ENCODE measurements at places on chromosomes 3 and 15.

DNA sequence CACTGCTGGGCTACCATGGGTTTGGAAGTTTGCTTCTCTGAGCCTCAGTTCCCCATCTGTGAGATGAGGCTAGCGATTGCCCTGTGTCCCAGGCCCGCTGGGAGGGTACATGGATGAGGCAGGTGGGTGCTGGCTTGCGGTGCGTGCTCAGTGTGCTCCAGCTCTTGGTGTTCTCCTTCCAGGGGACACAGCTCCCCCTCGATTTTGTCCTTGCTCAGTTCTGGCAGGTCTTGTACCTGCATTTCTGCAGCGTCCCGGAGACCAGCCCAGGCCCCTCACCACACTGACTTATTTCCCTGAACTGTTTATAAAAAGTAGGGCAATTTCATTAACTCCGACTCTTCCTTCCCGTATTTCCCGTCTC lies 95.4 kb downstream of the TBC1D2B start:
- DNase-seq: no peak

DNA sequence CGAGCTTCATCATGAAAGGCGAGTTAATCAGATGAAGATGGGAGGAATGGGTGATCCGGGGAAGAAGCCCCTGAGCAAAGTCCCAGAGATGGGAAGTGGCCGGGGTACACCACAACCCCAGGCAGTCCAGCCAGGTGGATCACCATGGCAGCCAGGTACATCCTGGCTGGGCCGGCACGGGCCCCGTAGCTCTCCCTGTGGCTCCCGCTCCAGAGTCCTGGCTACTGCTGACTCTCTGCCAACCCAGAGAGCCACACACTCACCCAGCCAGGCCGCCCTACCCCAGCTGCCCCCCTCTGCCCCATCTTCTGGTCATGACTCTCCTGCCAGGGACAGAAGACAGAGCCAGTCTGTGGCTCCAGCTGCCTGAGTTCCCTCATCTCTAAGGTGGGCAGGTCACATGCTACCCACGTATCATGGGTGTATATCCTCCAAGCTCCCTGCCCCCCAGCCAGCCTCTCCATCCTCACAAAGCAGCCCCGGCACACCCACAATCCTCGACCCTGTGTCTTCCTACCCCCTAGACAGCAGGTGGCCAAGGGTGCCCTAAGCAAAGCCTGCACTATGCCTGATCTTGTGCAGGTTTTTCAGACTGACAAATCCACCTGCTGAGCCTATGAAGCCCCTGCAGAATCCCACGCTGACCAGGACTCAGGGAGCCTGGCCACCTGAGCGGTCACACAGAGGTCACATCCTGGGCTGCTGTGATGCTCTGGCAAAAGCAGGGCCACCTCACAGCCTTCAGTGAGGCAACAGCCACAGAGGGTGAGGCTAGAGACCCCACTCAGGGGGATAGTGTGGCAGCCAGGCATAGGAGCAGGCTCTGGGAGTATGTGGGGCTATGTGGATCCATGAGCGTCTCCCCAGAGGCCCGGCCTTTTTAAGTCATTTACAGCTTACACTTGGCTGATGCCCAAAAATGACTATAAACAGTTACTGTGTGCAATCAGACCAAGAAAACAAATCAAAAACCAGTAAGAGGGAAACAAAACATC lies 13.2 kb downstream of the XXYLT1 start:
- DNase-seq: peak; percentile 21

DNA sequence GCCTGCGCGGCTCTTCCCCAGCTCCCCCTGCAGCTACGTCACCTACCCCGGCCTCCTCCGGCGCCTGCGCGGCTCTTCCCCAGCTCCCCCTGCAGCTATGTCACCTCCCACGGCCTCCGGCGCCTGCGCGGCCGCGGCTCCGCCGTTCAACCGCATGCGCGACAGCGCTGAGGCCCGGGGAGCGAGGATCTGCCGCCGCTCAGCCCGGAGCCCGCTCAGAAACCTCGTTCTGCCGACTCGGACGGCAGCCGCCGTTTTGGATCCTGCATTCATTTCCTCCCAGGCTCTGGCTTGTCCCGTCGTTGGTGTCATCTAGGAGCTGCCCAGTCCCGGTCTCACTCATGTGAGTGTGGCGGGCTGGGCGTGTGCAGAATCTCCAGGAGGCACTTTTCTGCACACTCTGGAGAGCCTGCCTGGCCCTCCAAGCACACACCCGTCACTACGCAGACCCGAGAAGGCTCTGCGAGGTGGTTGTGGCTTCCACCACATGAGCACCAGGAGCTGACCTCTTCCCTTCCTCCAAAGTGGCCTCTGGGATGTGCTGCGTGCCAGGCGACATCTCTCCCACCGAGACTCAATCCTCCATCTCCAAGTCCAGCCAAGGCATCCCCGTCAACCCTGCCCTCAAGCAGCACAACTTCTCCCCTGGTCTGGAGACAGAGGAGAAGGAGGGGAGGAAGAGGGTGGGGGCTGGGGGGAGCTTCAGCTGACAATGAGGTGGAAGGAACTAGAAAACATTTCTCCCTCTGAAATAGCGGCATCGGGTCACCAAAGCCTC lies 165.3 kb downstream of the CHSY1 start:
- DNase-seq: no peak

DNA sequence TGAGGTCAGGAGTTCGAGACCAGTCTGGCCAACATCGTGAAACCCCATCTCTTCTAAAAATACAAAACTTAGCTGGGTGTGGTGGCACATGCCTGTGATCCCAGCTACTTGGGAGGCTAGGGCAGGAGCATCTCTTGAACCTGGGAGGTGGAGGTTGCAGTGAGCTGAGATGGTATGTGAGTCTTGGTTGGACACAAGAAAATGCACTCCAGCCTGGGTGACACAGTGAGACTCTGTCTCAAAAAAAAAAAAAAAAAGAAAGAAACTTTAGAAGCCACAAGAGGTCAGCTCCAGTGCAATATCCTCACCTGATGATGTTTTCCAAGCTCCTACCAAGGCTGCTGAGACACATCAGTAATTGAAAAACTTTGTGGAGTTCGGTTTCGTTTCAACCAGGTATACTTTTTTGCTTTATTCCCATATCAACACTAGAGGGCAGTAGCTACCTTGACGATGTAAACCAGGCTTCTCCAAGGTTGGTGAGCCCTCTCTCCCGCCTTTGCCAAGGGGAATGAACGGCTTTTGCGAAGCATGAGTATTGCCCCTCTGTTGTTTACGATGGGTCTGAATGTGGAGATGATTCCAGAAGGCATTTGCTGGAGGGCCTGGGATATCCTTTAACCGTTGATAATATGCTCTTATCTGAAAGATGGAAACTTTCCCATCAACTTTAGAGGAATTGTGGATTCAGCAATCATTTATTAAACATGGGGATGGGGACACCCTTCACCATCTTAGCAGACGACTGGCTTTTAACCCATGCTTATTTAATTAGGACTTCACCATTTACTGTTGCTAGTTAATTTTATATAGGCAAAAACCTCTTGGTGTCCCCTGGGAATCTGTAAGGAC lies 202.8 kb downstream of the SV2B start:
- peak; percentile 62 for DNase-seq

- peak; percentile 39 for DNase-seq
These were observed 410.6 kb upstream of the WNT5A start for GRCh38 chr3:55897573-55898224.

- no peak for DNase-seq
These were observed 39.7 kb downstream of the FGF12 start for GRCh38 chr3:192687488-192688152.

GRCh38 chr3:3708769-3709115 lies 90.5 kb upstream of the LRRN1 start:
- DNase-seq: no peak

DNA sequence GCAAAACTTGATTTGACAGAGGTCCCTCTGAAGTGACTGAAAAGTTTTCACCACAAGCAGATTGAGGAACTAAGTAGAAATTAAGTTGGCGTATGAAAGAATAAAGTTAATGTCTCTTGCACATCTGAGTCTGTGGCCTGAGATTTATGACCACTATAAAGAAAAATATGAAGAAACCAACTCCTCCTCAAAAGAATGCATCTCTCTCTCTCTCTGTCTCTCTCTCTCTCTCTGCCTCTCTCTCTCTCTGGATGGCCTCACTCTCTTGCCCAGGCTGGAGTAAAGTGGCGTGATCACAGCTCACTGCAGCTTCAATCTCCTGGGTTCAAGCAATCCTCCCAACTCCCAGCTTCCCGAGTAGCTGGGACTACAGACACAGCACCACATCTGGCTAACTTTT lies 55.2 kb downstream of the RPL22L1 start:
- peak; percentile 48 for DNase-seq

DNA sequence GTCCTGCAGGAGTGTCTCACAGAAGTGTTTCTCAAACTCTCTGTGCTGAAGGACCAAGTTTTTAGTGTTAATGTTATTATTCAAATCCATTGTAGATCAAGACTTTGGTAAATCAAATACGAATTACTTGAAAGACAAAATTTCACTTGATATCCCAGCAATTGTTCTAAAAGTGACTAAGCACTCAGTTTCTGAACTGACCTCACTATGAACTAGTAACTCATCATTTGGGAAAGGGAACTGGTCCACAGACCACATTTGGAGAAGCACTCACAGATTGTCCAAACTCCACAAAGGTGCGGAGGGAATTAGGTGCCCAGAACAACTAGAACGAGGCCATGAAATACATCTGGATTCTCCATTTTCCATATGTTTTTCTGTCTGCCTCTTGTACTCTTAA lies 25.6 kb downstream of the FAM43A start:
- peak; percentile 41 for DNase-seq

DNA sequence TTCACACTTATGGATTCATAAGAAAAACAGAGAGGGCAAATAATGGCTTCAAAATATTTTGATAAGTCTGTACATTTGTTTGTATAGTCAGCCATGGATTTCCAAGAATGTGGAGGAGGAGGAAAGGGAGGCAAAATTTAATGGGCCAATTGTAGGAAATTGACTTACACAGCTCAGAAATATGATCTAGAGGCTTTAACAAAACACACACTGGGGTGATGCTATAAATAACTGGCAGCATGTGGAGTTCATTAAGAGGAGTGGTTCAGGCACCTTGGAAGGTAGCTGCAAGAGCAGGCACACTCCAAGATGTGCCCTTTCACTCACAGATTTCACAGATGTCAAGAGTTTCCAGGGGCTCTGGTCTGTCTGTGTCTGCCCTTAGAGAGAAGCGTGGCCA lies 193.4 kb upstream of the RASGRP1 start:
- DNase-seq: peak; percentile 95

All from EH (cell line).